Lung microvascular endothelial cell (primary cell): ENCODE measurements at places on chromosomes 4 and X. TPM values are rescaled to one million over a fixed set of nuclear protein-coding genes. Genes with fewer than 3 reads are reported as not detected.
A peak's percentile ranks its signal among the peaks of the same experiment; 100 is the strongest.

DNA sequence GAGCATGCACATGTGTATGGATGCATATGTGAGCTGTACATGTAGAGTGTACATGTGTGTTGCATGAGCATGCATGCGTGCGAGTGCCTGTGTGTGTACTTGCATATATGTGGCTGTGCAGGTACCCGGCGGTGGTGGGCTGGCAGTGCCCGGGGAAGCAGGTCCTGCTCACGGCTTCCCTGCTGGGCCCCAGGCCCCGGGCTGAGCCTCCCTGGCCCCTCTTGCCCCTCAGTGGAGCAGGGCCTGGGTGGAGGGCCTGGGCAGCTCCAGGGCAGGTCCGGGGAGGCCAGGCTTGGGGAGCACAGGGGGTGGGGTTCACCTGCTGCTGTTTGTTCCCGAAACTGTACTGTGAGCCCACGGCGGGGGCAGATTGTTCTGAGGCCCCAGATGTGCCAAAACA is 9.4 kb downstream of the NAT8L start:
- no peak for DNase-seq

GRCh38 chr4:2087170-2087569 is 28.0 kb downstream of the NAT8L start:
- peak; percentile 42 for DNase-seq

DNA sequence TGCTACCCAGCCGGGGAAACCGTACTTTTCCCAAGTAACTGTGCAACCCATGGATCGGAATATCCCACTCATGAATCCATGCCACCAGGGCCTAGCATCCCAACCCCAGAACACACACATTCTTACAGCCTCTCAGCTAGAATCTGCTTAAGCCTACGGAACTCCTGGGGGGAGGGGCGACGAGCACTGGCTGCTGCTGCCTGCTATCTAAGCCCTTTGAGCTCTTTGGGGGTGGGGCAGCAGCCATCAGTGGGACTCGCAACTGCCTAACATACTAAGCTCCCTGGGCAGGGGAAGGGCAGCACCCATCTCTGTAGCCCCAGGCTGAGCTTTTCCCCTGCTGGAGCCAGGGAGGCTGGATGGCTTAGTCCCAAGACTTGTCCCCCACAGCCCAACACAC is 28.6 kb downstream of the NUDT10 start:
- DNase-seq: no peak

DNA sequence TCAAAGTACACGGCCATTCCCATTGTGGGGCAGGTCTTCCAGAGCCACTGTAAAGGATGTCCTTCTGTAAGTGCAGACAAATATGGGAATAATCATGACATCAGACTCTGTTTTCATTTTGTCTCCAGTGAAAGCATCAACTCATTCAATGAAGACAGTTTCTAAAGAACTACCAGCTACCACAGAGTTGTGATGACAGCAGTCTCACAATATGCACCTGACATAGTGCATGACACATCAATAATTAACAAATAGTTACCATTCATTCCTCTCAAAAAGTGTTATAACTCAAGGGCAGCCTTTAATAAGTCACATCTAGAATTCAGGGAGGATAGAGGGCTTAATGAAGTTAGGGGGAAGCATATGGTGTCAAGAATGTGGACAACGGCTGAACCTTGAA is 20.2 kb downstream of the MTTP start:
- DNase-seq: no peak

GRCh38 chr4:525660-526059 is 26.6 kb downstream of the PIGG start:
- no peak for DNase-seq

DNA sequence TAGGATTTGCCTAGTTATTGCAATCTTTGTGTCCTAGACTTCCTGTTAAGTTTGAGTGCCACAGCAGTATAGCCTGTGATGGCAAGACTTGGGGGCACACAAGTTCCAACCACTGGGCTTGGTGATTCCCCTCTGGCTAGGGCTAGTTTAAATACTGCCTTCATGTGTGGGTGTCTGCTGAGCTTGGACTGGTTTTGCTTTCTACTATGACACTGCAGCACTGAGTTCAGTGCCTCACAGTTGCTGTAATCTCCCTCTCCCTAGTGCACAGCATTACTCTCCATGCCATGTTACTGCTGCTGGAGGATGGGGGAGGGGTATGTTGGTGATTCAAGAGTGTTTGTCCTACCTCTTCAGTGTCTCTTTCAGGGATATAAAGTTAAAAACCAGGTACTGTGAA is 379.6 kb downstream of the IL15 start:
- no peak for DNase-seq

DNA sequence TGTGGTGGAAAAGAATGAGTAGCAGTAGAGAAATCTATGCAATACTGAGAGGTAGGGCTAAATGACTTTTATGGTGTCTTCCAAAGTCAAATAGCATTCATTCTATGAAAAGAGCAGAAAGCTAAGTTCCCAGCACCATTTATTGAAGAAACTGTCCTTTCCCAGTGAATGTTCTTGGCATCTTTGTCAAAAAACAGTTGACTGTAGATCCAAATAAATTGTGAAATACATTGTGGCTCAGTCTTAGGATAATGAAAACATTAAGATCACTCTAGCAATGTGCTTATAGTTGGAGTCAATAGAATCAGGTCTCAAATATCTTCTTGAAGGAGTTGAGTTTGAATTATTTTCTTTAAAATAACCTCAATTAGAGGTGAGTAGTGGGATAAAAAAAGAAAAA is 19.4 kb downstream of the AREG start:
- DNase-seq: no peak

SPANXC gene
- total RNA-seq: not detected in 2 replicates

NWD2 gene
- not detected in 2 replicates for total RNA-seq

LONRF3 gene
- 15.7 and 44.8 TPM in 2 replicates for total RNA-seq

STK26 gene
- total RNA-seq: under 0.01 and 0.22 TPM in 2 replicates

TFDP3 gene
- not detected in 2 replicates for total RNA-seq

ERVMER34-1 gene
- under 0.01 TPM in 1 of 2 replicates, not detected in the other for total RNA-seq
